Kidney epithelial cell (primary cell): ENCODE measurements at places on chromosomes 12 and 14.
A peak's percentile ranks its signal among the peaks of the same experiment; 100 is the strongest.

DNA sequence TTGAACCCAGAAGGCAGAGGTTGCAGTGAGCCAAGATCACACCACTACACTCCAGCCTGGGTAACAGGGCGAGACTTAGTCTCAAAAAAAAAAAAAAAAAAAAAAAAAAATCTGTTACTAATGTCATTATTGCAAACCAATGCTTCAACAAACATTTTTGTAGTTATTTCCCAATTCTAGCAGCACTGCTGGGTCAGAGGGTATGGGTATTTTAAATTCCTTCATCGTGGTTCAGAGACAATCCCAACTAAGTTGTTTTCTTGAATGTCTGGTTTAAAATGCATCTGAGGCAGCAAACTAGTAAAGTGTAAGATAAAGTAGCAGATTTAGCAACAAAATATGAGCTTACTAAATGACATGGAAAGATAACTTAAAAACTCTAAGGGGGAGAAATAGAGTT lies 65.6 kb downstream of the FERMT2 start:
- DNase-seq, result no peak

GRCh38 chr14:66360366-66360926 lies 125.7 kb upstream of the CCDC196 start:
- no peak for DNase-seq

DNA sequence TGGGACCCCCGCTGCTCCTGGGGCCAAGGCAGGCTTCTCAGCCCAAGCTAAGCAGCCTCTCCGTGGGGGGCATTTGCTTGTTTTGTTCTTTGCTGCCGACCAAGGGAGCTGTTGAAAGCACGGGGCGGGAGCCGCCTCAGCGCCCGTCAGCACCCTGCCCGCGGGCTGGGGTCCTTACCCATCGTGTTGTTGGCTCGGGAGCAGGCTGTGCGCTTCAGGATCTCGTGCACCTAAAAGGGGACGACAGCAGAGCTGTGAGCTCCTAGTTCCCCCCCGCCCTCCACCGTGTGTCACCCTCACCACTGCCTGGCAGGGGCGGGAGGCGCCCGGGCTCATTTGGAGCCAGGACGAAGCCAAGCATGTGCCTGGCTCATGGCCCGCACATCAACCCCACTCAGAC lies 117.5 kb downstream of the ANO2 start:
- no peak for DNase-seq

DNA sequence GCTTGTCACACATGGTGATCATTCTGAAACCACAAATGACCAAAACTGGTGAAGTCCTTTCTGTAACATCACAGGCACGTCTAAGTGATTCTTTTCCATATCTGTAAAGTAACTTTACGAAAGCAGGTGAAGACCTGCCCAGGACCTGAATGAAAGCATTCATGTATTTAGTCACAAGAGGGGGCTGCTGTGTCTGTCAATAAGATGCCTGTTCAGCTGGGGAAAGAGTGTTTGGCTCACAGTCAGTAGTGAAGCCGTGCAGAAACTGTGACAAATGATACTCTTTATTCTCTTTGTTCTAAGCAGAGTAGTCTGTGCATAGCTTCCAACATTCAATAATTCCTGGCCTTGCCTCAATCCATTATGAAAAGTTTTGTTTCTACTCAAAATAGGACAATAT lies 373.5 kb upstream of the OR4E1 start:
- no peak for DNase-seq

- no peak for DNase-seq
These were observed 64.5 kb upstream of the GTF2A1 start for GRCh38 chr14:81285245-81285644.

GRCh38 chr14:105536691-105537579 lies 10.6 kb downstream of the TMEM121 start:
- DNase-seq, result no peak

DNA sequence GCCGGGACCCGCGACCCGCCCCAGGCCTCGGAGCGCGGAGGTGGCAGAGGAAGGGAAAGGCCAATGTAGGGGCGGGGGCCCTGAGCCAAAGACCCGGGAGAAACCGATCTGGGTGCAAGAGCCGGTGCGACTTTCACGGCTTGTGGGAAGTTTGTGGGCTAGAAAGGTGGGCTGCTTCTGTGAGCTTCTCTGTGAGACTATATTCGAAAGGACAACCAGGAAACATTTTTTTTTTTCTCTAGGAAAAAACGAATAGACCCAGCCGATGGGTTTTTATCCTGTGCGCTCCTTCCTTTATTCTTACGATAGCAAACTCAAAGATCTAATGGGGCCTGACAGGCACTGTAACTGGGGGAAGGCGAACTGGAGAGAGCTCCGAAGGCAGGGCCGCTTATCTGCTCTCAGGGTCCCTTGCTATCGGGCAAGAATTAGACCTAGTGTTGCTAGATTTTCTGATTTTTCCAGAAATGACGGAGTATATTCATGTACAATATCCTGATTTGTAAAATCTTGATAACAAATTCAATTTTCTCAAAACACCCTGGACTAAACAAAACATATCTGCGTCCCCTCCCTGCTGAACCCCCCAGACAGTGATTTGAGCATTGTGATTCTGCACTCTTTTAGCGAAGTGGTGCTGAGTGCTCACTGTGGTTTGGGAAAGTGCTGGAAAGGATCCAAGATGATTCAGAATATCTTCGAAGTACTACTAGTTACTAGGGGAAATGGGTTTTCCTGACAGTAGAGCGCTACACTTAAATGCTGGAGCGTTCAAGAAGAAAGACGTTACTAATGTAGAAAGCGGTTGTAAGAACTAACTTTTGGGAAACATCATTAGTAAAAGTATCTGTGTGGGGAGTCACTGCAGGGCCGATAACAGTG lies 563 bp upstream of the STXBP6 start:
- DNase-seq, result no peak

- DNase-seq, result no peak
These were observed 12.9 kb upstream of the CORO1C start for GRCh38 chr12:108744021-108744897.

DNA sequence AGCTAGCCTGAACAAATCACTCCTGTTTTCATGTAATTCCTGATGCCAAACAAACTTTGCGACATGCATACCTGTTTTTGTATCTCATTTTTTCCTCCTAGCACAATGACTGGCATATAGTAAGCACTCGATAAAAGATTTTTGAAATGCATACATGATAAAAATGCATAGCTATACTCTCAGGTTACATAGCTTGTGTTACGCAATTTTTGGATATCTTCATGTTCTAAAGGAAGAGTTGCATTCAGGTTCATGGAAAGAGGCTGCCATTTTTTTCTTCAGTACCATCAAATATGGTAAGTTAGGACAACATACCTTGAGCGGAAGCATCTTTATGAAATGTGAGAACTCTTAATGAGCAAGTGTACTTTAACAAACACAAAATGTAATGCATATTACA lies 284.8 kb upstream of the DIO2 start:
- DNase-seq, result no peak

GRCh38 chr14:69775012-69775411 lies 8.1 kb downstream of the SRSF5 start:
- no peak for DNase-seq

GRCh38 chr14:58797010-58797429 lies 159.3 kb downstream of the DACT1 start:
- DNase-seq, result no peak

DNA sequence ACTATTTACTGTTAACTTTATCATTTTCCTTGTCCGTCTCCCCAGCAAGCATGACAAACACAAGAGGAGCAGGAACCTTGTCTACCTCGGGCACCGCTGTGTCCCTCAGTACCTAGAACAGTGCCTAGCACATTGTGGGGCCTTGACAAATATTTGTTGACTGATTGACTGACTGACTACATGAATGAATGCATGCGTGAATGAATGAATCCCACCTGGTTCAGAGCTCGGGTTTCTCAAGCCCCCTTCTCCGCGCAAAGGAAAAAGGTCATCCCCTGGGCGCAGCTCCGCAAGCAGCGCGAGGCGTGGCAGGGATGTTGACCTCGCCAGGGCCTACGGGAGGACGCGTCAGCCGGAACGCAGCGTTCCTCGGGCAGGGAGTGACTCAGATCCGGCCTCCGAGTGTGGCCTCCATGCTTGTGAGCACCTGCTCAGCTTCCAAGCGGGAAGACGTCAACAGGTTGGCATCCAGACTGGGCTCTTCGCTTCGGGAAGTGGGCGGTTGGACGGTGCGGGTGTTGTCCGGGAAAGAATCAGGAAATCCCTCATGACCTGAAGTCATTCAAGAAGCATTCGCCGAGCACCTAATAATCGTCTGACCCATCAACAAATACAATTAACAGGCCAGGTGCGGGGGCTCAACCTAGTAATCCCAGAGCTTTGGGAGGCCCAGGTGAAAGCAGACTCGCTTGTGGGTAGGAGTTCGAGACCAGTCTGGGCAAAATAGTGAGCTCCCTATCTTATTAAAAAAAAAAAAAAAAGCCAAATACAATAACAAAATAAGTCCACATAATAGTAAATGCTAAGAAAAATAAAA lies 13.9 kb upstream of the UBC start:
- peak; percentile 99 for DNase-seq

DNA sequence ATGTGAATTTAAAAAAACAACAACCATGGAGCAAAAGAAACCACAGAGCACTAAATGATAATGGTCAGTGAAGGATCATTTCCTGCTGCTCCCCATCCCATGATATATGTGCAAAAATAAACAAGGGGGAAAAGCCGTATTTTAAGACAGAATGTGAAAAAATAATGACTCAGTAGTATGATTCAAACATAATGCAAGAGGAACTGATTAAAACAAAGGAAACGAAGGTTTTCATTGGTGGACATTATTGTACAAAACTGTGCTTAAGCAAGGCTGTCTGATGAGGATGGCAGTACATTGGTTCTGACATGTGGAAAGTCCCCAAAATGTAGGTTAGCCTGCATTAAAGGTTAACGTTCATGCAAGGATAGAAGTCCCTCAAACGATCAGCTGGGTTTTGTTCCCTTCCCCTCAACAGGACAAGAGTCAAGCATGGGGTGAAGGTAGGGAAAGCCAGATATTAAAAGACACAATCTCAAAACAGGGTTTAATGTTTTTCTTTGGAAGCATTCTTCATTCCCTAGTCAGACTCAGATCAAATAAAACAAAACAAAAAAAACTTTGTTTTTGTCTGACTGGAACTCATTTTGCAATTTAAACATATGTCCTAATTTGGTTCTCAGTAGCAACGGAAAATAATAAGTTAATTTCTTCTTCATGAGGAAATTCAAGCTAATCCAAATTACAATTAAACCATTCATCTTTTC lies 26.3 kb upstream of the PTGDR start:
- no peak for DNase-seq

DNA sequence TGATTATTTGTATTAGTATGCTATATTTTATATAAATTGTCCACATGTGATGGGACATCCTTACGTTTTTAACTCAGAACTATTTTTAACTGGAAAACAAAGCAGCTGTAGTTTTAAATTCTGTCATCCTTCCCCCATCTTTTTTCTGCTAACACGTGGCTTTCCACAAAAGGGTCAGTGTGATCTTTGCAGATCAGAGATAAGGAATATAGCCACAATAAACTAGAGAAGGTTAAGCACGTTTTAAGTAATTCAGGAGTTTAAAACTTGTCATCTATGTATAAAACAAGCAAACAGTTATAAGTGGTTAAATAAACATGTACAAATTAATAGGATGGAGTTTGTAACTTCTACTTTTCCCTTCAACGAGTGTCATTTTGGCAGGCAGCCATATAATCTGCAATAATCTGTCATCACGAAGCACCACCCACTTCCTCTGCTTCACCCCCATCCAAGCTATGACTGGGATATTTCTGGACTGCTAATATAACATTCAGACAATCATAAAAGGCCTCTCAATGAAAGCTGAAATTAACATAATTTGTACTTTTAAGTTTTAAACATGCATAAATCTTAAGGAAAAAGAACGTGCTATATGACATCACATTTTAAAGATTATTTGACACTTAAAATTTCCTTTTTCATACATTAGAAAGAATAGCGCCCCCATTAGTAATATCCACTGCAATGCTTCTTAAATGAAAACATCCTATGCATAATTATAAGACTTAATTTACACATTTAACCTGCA lies 15.3 kb downstream of the TAOK3 start:
- no peak for DNase-seq

DNA sequence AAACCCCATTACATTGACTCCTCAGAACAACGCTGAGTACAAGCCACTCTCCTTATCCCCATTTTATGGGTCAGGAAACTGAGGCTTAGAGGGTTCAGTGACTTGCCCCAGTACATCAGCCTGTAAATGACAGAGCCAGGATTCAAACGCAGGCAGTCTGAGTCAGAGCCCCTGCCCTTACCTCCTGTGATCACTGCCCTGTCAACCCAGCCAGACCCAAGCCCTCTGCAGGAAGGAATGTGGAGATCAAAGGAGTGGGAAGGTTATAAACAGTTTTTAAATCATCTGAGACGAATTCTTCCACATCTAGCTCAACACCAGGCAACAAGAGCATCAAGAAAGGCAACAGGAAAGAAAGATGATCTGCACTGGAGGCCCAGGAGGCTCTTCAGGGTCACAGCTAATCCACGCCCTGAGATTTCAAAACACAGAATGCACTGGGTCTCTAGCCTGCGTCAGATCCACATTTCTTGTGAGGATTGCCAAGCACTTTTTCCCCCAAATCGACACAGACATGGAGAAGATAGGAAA lies 38.5 kb downstream of the SPTB start:
- DNase-seq, result peak; percentile 60
